ENCODE measurements at places on chromosomes 4 and X.

DNA sequence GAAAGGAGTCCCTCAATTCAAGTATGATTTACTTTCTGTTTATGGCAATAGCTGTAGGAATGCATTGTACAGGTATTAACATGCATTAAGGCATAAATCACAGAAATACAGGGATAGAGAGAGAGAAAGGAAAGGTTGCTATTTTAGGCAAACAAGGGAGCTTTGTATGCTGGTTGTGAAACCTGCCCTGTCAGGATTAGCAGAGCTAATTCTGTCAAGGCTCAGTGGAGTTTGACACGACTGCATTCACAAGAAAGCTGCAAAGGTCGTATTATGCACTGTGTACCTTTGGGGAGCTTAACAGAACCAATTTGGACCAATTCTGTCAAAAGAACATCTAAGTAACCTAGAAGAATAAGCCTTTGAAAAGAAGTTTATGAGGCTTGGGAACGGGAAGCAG lies 239.3 kb downstream of the GRIA2 start:
- peak; percentile 52 for DNase-seq

GRCh38 chr4:125016892-125017299 lies 297.9 kb upstream of the FAT4 start:
- DNase-seq: no peak

- DNase-seq: no peak
Observed at GRCh38 chr4:159540501-159540900, 437.6 kb downstream of the RAPGEF2 start.

DNA sequence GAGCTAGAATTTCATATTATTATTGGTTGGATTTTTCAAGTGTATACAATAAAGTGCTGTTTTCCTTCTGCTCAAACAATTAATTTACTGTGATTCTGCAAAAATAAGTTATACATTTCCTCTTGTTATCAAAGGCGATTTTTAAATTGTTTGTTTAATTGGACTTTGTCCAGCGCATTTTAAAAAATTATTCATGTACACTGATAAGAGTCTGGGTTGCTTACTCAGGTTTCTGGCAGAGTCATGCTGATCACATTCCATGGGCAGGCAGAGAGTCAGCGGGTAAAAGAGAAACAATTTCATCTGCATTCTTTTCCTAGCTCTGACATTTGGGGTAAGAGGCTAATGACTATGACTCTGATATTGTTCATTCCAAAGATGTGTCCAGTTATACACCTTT lies 8.9 kb downstream of the FAT4 start:
- no peak for DNase-seq

GRCh38 chrX:32842053-32842452 lies 369.3 kb downstream of the DMD start:
- no peak for DNase-seq

DNA sequence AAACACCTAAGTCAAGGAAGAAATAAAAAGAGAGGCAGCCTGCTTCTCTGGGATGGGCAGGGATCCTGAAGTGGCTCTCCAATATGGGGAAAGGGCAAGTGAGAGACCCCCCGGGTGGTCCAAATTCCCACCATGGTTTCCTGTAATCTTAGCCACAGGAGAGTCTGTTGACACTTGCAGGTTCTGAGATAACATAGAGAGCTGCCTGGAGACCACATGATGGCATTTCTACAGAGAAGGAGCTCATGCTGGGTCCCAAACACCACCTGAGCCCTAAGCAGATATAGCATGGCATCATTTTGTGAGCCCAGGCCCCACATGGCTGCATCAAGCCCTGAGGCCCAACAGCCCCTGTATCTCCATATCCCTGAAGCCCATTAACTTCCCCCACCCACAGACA lies 26.1 kb downstream of the PABPC1L2B start:
- no peak for DNase-seq

GRCh38 chr4:169436734-169437133 lies 166.0 kb upstream of the SH3RF1 start:
- no peak for DNase-seq

- DNase-seq: no peak
Observed at GRCh38 chr4:156322592-156322991, 368.9 kb upstream of the CTSO start.

DNA sequence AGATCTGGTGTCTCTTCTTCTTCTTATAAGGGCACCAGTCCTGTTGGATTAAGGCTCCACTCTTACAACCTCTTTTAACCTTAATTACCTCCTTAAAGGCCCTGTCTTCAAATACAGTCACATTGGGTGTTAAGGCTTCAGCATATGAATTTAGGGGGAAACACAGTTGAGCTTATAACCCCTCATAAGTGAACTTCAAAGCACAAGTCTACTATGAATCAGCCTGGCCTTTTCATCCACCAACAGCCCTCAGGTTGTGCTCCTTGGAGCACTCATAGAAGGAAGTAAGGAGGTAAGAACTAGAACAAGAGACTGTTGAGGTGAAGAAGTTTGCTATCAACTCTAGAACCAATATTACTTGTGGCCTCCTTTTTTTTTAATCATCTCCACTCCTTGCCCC lies 18.8 kb upstream of the TBC1D9 start:
- no peak for DNase-seq

- peak; percentile 7 for DNase-seq
Observed at GRCh38 chrX:8815460-8816065, 14.4 kb upstream of the FAM9A start.

DNA sequence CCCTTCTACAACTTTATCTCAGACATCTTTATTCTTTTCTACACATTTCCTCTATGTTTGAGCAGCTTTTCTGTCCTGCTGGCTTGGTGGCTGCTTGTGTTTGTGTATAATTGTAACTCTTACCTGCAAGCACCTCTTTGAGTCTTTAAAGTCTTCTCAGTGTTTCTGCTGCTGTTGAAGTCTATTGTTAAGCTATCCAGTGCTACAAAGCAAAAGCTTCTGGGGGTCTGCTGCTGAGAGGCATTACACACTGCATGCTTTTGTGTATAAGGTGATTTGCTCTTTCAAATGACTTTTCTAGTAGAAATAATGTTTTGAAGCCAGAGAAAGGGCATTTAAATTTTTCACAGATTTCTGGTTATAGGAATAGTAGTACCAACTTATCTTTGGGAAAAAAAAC lies 241.8 kb downstream of the DTHD1 start:
- DNase-seq: no peak

GRCh38 chrX:95626748-95627147 lies 1057.9 kb upstream of the DIAPH2 start:
- no peak for DNase-seq

GRCh38 chr4:86223472-86223871 lies 136.4 kb downstream of the MAPK10 start:
- DNase-seq: no peak

DNA sequence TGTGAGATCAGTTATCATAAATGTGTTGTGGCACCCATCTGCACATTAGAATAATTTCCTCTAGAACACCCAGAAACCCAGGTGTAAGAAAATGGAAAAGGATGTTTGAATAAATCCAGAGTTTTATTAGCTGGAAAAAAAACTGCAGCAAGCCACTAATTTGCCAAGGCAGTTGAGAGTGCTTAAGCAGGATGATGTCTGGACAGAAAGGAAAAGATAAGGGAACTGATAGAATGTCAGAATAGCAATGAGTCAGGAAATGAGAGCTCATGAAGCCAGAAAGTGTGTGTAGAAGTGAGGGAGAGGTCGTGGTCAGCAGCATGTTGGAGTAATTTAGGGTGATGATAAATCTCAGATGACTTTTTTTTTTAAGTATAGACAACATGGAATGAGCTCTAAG lies 15.2 kb upstream of the NEUROG2 start:
- DNase-seq: no peak

DNA sequence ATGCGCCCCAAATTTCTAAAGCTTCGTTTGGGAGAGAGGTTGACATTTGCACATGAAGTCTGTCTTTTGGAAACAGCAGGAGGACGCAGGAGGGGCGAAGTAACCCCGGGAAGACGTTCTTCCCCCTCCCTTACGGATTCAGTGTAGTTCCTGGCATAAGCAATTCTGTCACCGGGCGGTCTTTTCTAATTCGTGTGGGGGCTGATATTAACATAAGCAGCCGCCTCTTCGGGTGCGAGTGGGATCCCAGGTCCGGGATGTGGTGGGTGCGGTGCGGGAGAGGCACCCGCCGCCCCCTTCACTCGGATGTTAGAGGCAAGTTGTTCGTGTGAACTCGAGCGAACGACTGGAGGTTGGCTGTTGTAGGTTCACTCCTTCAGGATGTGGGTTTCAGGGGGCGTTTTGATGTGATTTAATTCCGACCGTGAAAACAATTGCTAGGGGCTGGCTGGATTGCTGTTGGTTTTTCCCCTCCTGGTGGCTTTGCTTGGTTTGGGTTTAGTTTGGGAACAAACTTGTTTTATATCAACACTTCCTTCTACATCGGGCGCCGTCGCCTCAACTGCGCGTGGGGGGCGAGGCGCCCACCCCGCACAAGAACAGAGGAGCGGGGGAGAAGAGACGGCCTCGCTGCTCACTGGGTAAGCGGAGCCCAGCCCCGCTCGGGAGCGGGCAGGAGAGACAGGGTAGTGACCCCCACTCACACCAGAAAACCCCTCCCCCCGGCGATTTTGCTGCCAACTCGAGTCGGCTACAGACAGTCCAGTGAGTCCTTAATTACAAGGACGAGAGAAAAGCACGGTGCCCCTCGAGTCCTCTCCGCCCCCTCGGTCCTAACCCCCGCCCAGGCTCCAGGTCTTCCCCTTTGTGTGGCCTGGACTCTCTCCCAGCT lies 2.9 kb upstream of the LEF1 start:
- no peak for DNase-seq

- DNase-seq: no peak
Observed at GRCh38 chr4:6112606-6113290, 87.6 kb downstream of the JAKMIP1 start.

DNA sequence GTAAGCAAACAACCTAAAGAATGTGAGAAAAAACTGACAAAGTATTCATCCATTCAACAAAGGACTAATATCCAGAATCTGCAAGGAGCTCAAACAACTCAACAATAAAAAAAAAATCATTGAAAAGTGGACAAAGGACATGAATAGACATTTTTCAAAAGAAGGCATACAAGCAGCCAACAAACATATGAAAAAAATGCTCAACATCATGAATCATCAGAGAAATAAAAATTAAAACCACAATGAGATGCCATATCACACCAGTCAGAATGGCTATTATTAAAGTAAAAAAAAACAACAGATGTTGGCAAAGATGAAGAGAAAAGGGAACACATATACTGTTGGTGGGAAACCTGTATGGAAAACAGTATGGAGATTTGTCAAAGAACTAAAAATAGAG lies 120.7 kb upstream of the ADGRL3 start:
- DNase-seq: no peak

DNA sequence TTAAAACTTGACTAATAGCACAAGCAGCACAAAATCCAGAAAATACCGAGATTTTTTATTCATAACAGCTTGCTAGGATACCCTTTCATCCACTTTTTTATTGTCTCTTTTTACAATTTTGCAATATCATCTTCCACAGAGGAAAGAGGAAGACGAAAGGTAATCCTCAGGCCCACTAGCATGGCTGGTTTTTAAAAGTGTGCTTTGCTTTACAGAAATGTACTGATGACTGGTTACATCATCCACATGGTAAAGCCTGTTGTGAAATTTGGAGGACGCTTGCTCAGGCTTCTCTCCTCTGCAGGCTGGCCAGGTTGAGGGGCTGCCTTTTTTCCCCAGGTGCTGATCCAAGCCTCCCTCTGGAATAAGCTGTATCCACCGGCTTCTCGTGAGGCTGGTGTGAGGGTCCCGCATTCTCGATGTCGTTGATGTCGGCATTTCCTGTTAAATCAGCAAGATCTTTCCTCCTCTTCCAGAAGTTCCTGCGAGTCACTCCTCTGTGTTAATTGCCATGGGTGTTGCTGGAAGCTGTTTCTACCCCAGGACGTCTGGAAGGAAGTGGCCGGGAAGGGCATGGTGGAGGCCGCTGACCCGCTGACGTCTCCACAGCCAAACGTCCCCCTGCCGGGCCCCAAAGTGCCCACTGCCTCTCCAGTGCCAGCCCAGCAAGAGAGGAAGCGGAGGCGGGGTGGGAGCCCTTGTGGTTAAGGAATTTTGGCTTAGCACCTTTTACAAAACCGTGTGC lies 5.8 kb upstream of the DGKQ start:
- DNase-seq: no peak

GRCh38 chr4:139419388-139419914 lies 34.5 kb upstream of the RAB33B start:
- peak; percentile 48 for DNase-seq

DNA sequence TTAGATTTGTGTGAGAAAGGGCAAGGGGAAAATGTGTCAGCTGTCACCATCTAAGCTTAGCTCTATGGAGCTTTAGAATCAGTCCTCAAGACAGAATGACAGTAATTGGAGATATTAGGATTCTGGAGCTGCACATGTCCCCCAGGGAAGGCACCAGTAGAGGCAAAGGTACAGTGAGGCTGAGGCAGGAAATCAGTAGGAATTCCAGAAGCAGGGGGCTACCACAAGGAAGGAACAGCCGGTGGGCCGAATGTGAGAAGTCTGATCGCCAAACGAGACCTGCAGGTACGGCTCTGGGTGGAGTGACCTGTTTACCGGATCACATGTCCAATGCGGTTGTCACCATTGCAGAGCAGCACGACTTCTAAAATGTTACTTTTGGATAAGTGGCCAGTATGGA lies 52.6 kb downstream of the RNF150 start:
- no peak for DNase-seq

- no peak for DNase-seq
Observed at GRCh38 chr4:75895744-75896314, 6.4 kb downstream of the PPEF2 start.

- peak; percentile 21 for DNase-seq
Observed at GRCh38 chrX:12138361-12139313, at the start of gene FRMPD4. Gene FRMPD4, plus strand, starts transcription at chrX:12138473. Its CDS starts 499 bp downstream, at chrX:12138972.

- no peak for DNase-seq
Observed at GRCh38 chr4:26574563-26574962, 9.3 kb upstream of the TBC1D19 start.

- DNase-seq: peak; percentile 92
Observed at GRCh38 chr4:10116569-10117358, at the start of gene WDR1. Gene WDR1, minus strand, starts transcription at chr4:10116799. Its CDS starts 133 bp downstream, at chr4:10116666.

- peak; percentile 13 for DNase-seq
Observed at GRCh38 chr4:176789955-176790354, 2.8 kb downstream of the VEGFC start.

- no peak for DNase-seq
Observed at GRCh38 chrX:45852884-45853283, 652.2 kb upstream of the DIPK2B start.

DNA sequence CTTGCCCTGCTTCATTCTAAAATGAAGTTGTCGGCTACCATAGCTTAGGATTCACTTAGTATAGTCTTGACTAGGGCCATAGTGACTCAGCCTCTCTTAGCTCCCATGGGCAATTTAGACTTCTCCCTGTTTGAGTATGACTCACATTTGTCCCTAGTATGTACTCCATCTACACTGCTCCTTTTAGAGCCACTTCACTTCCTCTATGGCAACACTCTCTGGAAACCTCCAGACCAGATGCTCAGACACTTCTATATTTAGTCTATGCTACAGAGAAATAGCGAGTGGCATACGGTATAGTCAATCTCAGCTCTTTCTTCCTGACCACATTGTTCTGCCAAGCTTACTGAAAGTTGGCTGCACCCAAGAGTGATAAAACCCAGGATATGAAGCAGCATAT lies 11.2 kb downstream of the MEPE start:
- DNase-seq: peak; percentile 38

- DNase-seq: no peak
Observed at GRCh38 chrX:13223868-13224567, 95.8 kb downstream of the ATXN3L start.

- no peak for DNase-seq
Observed at GRCh38 chr4:158812543-158812942, 43.7 kb downstream of the FNIP2 start.

Measured in putamen (tissue), 1 donor.